ENCODE measurements at places on chromosomes 4 and X. TPM values are rescaled to one million over a fixed set of nuclear protein-coding genes. Genes with fewer than 3 reads are reported as not detected.

Gene PPEF1
- total RNA-seq = 0.25 TPM

Gene BST1
- 3.6 TPM for total RNA-seq

Gene RAB40A
- total RNA-seq = 0.10 TPM

Gene MAGEA9
- total RNA-seq = not detected

Gene SLC10A6
- total RNA-seq = 0.82 TPM

DNA sequence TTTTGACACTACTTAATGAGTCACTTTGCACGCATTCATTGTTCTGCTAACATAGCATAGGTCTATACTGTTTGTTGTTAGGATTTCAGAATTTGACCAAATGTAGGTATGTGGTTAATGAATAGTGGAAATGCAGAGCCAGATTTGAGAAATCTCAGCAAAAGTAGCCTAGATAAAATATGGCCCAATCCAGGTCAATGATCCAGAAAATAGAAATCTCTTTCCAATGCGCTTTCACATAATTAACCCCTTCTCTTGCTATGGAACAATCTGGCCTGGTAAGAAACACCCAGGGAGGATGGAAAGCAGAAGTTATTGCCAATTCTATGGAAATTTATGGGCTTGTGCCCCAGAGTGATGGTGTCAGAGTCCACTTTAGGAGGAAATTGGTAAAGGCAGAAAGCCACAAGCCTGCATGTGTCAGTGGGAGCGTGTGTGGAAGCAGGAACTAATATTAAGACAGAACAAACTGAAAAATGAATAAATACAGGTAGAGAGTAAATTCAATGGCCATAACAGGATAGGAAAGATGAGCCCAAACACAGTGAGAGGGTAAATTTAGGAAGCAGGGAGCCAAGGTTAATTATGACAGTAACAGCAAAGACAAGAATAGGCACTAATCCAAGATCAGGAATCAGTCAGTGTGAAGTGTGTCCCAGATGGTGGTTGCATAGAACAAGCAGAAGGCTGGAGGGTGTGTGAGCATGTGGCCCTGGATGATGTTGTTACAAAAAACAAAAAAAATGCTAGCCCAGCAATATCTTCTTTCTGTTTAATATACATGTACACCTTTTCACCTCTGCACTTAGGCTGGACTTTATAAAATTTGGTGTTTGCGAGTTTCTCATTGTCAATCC lies 102.9 kb downstream of the SYTL5 start:
- DNase-seq = no peak

DNA sequence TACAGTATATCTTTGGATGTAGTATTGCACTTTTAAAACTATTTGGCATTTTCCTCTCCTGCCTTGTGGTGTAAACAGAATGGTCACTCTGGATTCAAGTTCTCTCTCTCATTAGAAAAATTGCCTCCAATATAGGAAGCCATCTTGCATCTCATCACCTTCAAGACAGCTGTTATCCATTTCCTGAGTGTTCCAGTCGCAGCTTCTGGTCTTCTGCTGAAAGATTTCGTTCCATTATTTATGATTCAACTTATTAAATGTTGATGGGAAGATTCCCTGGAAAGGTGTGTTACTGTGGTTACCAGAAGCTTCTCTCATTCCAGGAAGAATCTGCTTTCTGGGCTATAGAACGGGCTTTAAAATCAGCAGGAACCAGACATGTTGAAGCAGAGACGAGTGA lies 568.3 kb upstream of the SLIT2 start:
- no peak for DNase-seq

DNA sequence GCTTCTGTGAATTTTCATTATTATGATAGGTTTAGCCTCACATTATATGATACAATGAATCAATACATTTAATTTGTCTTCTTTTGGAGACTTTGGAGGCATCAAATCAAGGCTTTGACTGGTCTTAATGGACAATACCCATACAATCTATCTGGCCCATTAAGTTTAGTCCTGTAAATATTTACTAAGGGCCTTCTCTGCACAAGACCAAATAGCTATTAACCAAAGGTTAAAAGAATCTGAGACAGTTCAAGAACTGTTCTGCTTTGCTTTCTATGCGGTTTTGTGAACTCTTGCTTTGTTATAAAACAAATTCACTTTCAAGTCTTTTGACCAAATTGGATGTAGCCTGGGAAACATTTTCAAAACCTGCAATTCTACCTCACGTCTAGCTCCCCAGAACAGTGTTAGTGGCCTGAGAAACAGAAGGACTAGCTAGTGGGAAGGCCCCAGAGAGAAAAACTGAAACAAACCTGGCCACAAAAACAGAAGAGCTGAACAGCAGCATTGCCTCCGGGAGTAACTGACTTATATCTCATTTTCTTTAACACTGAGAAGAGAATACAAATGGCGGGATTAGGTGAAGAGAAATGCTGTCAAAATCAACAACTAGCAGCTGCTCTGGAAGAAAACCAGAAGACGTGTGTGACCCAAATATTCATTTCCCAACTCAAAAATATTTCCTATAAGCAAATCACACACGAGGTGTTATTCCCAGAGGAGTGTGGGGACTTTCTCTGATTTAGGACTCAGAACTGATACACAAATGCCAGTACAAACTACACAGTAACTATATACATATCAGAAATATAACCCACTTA lies 548 bp downstream of the TLR1 start:
- DNase-seq = no peak

DNA sequence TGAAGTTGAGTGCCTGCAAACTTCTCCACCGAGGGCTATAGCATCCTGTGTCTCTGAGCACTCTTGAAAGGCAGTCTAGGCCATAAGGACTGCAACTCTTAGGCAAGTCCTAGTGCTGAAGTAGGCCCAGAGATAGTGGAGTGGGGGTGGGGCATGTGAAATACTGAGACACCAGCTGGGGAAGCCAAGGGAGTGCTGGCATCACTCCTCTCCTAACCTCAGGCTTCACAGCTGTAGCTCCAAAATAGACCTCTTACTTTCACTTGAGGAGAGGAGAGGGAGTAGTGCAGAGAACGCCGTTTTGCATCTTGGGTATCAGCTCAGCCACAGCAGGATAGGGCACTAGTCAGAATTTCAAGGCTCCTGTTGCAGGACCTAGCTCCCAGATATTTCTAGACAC lies 56.2 kb upstream of the CYSLTR1 start:
- no peak for DNase-seq

GRCh38 chr4:96194993-96195392 lies 355.1 kb downstream of the PDHA2 start:
- DNase-seq = no peak

DNA sequence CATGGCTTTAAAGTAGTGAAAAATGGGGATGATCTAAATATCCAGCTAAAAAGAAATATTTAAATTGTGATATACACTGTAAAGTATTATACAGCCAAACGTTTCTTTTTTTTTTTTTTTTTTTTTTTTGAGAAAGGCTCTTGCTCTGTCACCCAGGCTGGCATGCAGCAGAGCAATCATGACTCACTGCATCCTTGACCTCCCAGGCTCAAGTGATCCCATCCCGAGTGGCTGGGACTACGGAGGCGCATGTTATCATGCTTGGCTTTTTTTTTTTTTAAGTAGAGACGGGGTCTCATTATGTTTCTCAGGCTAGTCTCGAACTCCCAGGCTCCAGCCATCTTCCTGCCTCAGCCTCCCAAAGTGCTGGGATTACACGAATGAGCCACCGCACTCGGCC lies 17.1 kb downstream of the SMIM14 start:
- DNase-seq = peak; percentile 39

GRCh38 chr4:143359644-143360193 lies 23.0 kb downstream of the GAB1 start:
- no peak for DNase-seq

- no peak for DNase-seq
Observed at GRCh38 chr4:183242291-183242690, 77.8 kb downstream of the CLDN22 start.

DNA sequence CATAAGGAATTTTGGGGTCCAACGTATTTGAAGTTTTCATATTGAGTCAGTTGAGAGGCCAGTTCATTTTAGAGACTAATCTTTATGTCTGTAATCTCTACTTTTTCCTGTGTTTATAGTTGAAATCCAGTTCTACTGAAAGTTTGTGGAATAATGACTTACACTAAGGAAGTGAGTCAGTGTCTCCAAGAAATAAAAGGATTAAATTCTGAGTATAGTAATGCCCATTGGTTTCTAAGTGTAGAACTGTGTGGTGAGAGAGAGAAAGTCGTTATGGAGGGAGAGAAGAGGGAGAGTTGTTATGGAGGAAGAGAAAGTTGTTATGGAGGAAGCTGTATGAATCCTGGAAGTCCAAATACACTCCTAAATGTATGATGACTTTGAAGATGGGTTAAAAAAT lies 264.6 kb upstream of the HAND2 start:
- no peak for DNase-seq

GRCh38 chr4:70901984-70902576 lies at the start of gene MOB1B:
MOB1B (plus strand) TSS chr4:70902369; CDS start chr4:70902537, 168 bp downstream.
- peak; percentile 91 for DNase-seq

DNA sequence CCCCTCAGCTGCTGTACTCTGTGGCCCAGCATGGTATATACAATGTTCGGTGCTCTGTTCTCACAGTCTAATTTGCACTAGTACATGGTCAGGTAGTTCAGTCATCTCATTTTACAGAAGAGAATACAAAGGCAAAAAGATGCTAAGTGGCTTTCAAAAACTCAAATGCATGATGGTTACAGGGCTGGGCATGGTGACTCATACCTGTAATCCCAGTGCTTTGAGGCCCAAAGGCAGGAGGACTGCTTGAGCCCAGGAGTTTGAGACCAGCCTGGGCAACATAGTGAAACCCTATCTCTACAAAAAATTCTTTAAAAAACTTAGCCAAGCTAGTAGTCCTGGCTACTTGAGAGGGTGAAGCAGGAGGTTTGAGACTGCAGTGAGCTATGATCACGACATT lies 210.5 kb upstream of the KIT start:
- no peak for DNase-seq

DNA sequence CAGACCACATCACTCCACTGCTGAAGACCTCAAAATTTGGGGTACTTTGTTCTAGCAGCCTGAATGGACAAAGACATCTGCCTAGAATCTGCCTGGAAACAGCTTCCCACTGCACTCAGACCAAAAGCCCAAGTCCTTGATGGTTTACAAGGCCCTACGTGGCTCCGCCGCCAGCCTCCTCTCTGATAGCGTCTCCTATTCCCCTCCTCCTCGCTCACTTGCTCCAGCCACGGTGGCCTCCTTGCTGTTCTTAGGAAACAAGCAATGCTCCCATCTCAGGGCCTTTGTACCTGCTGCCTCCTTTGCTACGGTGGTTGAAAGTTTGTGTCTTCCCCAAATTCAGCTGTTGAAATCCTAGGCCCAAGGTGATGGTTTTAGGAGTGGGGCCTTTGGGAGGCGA lies 34.7 kb upstream of the SORCS2 start:
- no peak for DNase-seq

DNA sequence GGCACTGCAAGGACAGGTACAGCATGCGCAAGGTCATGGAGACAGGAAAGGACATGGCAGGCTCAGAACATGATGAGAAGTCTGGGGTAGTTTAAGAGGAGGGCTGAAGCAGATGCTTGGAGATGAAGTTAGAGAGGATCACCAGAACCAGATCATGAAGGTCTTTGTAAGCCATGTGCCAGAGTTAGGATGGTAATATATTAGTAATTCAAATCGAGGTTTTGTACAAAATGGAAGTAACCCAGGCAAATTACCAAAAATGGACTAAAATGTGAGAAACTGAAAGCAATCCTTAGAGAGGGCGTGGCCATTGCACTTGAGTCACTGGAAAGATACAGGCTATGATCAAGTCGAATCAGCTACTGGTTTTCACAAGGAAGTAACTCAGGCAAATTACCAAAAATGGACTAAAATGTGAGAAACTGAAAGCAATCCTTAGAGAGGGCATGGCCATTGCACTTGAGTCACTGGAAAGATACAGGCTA lies 13.5 kb downstream of the RXFP1 start:
- DNase-seq = no peak

GRCh38 chr4:41887277-41887676 lies 48.0 kb upstream of the TMEM33 start:
- no peak for DNase-seq

GRCh38 chr4:126451237-126451873 lies 1136.6 kb downstream of the FAT4 start:
- DNase-seq = no peak

GRCh38 chr4:21888195-21888976 lies 60.2 kb downstream of the KCNIP4 start:
- DNase-seq = no peak

GRCh38 chr4:16026160-16026761 lies 57.6 kb downstream of the PROM1 start:
- no peak for DNase-seq

DNA sequence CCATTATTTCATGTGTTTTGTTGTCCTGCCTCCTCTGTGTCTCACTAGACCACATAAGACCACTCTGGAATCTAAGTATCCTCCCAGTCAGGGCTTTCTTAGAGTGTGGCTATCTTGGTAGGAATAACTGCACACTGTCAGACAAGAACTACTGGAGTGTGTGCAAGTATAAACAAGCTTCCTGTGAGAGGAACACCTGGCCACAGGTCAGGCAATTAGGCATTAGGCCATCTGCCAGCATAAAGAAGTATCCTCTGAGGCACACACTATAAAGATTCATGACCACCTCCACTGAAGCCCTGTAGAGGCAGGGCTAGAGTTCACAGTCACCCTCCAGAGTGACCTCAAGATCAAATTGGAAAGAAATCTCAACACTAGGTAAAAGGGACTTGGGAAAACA lies 507.0 kb upstream of the PABPC4L start:
- DNase-seq = no peak

DNA sequence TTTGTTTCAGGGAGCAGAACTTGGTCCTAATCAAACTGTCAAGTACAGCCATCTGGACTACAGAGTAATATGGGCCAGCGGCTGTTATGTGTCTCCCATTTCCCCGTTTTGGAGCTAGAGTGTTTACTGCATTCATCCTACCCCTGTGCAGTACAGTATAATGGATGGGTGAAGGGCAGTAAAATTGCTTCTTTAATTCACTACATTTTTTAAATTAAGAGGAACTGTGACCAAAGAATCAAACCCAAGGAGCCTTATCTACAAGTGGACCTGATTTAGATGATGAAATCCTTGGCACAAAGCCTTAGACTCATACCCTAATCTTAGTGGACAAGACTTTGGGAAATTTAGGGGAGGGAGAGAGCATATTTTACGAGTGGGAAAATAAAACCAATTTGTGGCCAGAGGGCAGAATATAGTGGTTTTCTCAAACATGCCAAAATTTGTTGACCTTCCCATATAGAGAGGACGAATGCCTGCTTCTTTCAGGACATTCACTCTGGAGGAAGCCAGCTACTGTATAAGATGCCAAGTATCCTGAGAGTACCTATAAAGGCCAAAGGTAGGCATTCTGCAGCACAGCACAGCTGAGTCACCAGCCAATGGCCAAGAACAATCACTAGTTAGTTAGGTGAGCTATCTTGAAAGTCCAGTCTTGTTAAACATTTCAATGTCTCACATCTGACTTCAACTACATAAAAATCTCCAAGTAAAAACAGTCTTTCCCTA lies 253.8 kb upstream of the KCNIP4 start:
- no peak for DNase-seq

DNA sequence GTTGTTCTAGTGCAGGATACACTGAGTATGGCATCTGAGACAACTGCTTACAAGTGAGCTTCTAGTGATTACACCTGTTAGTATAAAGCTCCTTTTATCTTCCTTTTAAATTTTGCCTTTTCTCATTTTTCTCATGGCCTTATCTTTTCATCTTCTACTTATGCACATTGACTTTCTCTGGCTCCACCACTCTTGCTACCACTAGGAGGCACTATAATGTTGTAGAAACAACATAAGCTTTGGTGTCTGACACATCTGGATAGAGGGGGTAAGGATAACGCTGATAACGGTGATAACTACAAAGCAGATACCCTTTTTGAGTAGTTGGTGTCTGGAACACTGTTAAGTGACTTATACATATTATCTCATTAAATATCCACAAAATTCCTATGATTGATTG lies 187.4 kb upstream of the TEX13C start:
- DNase-seq = no peak

Data from left ventricle myocardium superior (tissue), 1 donor.